ENCODE measurements at places on chromosomes 7 and 10.
A peak's percentile ranks its signal among the peaks of the same experiment; 100 is the strongest.

GRCh38 chr7:691361-692045, 35.0 kb upstream of the DNAAF5 start:
- H3K27me3 ChIP-seq = no peaks in the 10 kb centered on the region
- H3K4me1 ChIP-seq = no peaks in the 10 kb centered on the region
- no peaks in the 10 kb centered on the region for H3K36me3 ChIP-seq

- DNase-seq = no peak
- H3K36me3 ChIP-seq = no peaks in the 10 kb centered on the region
- H3K27ac ChIP-seq = no peak overlapping the region
- no peaks in the 10 kb centered on the region for H3K4me1 ChIP-seq
Observed at GRCh38 chr7:104395162-104395561, 66.8 kb downstream of the LHFPL3 start.

- no peaks in the 10 kb centered on the region for H3K27me3 ChIP-seq
- DNase-seq = no peak
- H3K36me3 ChIP-seq = no peaks in the 10 kb centered on the region
- H3K4me3 ChIP-seq = no peak overlapping the region
- no peak overlapping the region for H3K27ac ChIP-seq
Observed at GRCh38 chr7:73749931-73750776, 11.6 kb upstream of the ABHD11 start.

DNA sequence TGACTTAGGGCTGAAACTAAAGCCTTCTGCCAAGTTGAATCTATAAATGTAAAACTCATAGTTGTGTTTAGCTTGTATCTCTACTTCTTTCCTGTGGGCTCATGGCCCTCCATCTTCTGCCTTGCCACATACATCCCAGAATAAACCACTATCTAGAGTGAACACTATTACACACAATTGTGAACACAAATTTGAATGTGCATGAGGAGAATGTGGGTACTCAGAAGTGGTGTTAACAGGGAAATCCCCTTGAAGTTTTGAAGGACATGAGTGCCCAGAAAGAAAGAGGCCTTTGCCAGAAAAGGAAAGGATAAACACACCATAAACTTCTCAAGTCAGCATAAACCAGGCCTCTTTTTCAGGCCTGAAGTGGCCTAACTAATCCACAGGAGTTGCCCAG, 20.2 kb upstream of the CCNJ start:
- no peak overlapping the region for H3K4me3 ChIP-seq
- no peak overlapping the region for H3K27ac ChIP-seq
- H3K27me3 ChIP-seq = no peaks in the 10 kb centered on the region
- H3K36me3 ChIP-seq = no peaks in the 10 kb centered on the region
- no peak for DNase-seq

DNA sequence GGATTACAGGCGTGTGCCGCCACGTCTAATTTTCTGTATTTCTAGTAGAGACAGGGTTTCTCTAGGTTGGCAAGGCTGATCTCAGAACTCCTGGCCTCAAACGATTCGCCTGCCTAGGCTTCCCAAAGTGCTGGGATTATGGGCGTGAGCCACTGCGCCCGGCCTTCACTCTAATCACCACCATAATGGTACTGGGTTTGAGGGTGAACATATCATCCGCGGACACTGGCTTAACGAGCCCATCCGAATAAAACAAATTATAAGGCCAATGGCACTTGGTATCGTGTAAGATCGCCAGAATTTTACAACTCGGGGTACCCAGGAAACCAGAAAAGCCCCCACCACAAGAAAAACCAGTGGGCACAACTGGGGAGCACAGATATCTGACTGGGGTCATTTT, 580 bp downstream of the FAM200A start:
- peaks cover 28% of the 10 kb centered on the region for H3K4me1 ChIP-seq
- peak overlapping the region; percentile 88 for H3K4me3 ChIP-seq
- no peak for DNase-seq
- H3K36me3 ChIP-seq = peaks cover 4% of the 10 kb centered on the region
- H3K27me3 ChIP-seq = no peaks in the 10 kb centered on the region

DNA sequence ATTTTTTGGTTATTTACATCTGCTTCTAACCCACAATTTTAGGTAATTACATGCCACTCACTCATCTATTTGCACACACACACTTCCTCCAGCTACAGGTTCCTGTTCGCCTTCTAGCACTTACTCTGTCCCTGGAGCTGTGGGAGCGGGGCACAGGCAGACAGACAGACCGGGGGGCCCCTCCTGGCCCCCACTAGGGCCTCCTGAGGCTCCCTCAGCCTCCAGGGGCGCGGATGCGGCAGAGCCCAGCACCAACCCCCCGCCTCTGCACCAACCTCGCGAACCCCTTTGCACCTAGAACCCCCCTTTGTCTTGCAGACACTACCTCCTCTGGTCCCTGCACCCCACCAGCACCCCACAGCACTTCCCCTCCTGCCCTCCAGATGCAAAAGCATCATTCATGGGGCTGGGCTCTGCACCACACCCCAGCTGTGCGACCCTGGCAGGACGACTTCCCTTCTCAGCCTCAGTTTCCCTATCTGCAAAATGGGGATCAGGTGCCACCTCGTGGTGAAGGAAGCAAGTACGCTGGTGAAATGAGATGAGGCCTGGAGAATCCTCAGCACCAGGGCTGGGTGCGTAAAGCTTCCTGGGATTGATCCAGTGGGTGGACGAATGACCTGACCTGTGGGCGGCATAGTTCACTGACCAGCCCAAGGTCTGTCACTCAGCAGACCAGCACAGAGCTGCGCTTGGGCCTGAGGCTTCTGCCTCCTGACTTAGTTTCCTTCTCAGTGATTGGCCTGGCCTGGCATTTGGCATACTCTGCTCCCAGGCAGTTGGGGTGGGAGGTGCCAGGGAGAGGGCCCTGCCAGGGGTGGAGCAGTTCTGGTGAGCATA, 37.9 kb downstream of the ELFN1 start:
- no peak overlapping the region for H3K4me3 ChIP-seq
- H3K27me3 ChIP-seq = peaks cover 7% of the 10 kb centered on the region
- H3K4me1 ChIP-seq = no peaks in the 10 kb centered on the region
- no peaks in the 10 kb centered on the region for H3K36me3 ChIP-seq
- no peak overlapping the region for H3K27ac ChIP-seq

DNA sequence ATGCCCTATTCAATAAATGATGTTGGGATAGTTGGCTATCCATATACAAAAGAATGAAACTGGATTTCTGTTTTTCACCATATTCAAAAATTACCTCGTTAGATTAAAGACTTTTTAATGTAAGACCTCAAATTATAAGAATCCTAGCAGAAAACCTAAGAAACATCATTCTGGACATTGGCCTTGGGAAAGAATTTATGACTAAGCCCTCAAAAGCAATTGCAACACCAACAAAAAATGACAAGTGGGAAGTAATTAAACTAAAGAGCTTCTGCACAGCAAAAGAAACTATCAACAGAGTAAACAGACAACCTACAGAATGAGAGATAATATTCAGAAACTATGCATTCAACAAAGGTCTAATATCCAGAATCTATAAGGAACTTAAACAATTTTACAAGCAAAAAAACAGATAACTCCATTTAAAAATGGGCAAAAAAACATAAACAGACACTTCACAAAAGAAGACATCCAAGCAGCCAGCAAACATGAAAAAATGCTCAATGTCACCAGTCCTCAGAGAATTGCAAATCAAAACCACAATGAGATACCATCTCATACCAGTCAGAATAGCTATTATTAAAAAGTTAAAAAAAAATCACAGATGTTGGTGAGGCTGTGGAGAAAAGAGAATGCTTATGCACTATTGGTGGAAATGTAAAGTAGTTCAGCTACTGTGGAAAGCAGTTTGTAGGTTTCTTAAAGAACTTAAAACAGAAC, 309.8 kb downstream of the AHR start:
- H3K27me3 ChIP-seq = no peaks in the 10 kb centered on the region
- DNase-seq = no peak
- H3K36me3 ChIP-seq = no peaks in the 10 kb centered on the region
- peak overlapping the region; percentile 29 for H3K27ac ChIP-seq
- no peaks in the 10 kb centered on the region for H3K4me1 ChIP-seq

- H3K36me3 ChIP-seq = no peaks in the 10 kb centered on the region
- DNase-seq = no peak
- H3K27me3 ChIP-seq = no peaks in the 10 kb centered on the region
- H3K4me3 ChIP-seq = no peak overlapping the region
- H3K27ac ChIP-seq = no peak overlapping the region
Observed at GRCh38 chr7:98398567-98399372, 2.1 kb downstream of the BAIAP2L1 start.

- peaks cover 30% of the 10 kb centered on the region for H3K4me1 ChIP-seq
- no peak overlapping the region for H3K27ac ChIP-seq
- H3K36me3 ChIP-seq = no peaks in the 10 kb centered on the region
Observed at GRCh38 chr10:3474266-3474665, 301.7 kb upstream of the PITRM1 start.

DNA sequence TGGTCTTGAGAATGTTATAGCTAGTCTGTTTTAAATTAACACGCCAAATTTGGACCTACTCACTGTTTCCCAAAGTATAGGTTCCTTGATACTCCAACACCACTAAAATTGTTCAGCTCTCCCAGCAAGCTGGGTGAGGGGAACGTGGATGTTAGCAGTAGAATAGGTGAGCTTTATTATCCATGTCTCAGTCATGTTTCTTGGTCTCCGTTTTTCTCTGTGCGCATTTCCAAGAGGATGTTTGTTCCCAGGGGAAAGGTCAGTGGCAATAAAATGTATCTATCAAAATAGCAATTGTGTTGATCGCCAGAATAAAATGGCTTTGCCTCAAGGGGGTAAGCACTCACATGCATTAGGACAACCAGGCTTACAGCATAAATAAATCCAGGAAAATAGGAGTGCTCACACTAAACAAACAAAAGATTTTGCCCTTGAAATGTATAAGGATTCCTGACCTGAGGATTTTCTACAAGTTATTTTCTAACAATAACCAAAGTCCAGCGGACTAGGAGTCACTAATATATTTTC, 187.0 kb upstream of the C7orf33 start:
- DNase-seq = no peak
- H3K27ac ChIP-seq = no peak overlapping the region
- H3K4me1 ChIP-seq = no peaks in the 10 kb centered on the region
- no peak overlapping the region for H3K4me3 ChIP-seq

- DNase-seq = no peak
- H3K27me3 ChIP-seq = peaks cover 21% of the 10 kb centered on the region
- no peaks in the 10 kb centered on the region for H3K4me1 ChIP-seq
- H3K4me3 ChIP-seq = no peak overlapping the region
Observed at GRCh38 chr10:14184841-14185315, 145.8 kb downstream of the FRMD4A start.

- H3K36me3 ChIP-seq = no peaks in the 10 kb centered on the region
- no peak overlapping the region for H3K4me3 ChIP-seq
- H3K27me3 ChIP-seq = peaks cover 3% of the 10 kb centered on the region
Observed at GRCh38 chr7:150927956-150928344, 50.2 kb downstream of the KCNH2 start.

DNA sequence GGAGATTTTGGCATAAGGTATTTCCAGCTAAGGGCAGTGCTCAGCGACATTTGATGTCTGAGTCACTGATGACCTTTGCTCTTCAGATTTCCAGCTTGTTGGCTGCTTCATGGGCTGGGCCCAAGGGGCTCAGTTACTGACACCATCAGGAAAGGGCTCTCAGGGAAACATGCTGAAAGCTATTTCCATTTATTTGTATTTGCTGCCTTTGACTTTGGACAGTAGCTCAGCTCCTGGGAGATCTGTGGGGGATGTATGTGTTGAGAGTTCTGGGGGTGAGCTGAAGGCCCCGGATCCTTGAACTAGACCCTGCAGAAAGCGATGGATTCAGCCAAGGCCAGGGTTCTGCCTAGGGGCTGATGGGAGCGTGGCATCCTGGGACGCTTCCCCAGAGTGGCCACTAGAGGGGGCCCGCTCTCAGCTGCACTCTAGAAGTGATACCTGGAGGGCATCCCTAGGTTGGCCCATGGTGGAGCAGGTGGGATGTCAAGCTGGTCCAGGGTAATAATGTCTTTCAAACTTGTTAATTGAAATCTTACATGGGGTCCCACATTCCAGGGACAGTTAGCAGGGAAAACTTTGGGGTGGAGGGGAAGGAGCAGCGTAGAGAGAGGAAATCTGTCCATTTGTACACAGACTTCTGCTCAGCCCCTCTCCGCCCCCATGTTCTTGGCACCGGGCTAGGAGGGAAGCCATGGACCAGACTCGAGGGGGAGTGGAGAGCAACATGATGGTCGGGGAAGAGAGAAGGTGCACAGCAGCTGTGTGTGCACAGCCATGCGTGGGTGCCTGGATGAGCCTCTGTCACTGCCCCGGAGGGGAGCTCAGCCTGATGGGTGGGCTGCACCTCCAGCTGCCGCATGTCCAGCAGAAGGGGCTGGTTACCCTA, 3.0 kb upstream of the BTBD16 start:
- H3K27me3 ChIP-seq = no peaks in the 10 kb centered on the region
- H3K27ac ChIP-seq = no peak overlapping the region
- peaks cover 9% of the 10 kb centered on the region for H3K36me3 ChIP-seq
- no peak for DNase-seq

GRCh38 chr7:13641714-13642113, 347.8 kb downstream of the ETV1 start:
- H3K36me3 ChIP-seq = no peaks in the 10 kb centered on the region
- no peak overlapping the region for H3K27ac ChIP-seq
- DNase-seq = no peak

- no peaks in the 10 kb centered on the region for H3K27me3 ChIP-seq
- no peak for DNase-seq
- H3K4me3 ChIP-seq = no peak overlapping the region
- no peaks in the 10 kb centered on the region for H3K36me3 ChIP-seq
Observed at GRCh38 chr7:142006577-142006976, 10.9 kb downstream of the MGAM start.

- no peak within 1 kb of the TSS for H3K4me3 ChIP-seq
- no peak within 1 kb of the TSS for H3K27ac ChIP-seq
- no peaks in the 10 kb centered on the region for H3K36me3 ChIP-seq
- no peak for DNase-seq
- peaks cover 18% of the 10 kb centered on the region for H3K27me3 ChIP-seq
Observed at GRCh38 chr7:101629171-101629570, at the start of gene MYL10. MYL10 (minus strand) TSS chr7:101629296; CDS start chr7:101629118, 178 bp downstream.

- no peak overlapping the region for H3K27ac ChIP-seq
- no peak for DNase-seq
- no peak overlapping the region for H3K4me3 ChIP-seq
- no peaks in the 10 kb centered on the region for H3K36me3 ChIP-seq
- no peaks in the 10 kb centered on the region for H3K27me3 ChIP-seq
Observed at GRCh38 chr10:31623466-31623865, 304.4 kb downstream of the ZEB1 start.

DNA sequence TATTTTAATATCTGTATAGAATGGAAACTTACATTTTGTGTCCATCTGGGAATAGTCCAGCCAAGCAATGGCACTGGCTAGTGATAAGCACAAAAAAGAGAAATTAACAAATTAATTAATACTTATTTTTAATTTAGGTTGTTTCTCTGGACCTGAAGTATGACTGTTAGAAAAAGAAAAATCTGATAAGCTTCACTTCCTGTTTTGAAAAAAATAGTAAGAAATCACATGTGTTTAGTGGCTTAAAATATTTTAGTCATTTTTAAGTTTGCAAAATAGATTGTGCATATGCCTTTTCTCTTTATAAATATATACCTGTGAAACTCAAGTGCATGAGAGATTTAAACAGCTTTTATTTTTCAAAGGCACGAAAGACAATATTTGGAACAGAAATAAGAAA, 50.1 kb upstream of the CREB5 start:
- no peaks in the 10 kb centered on the region for H3K27me3 ChIP-seq
- DNase-seq = no peak
- no peak overlapping the region for H3K4me3 ChIP-seq
- H3K4me1 ChIP-seq = no peaks in the 10 kb centered on the region

GRCh38 chr7:97006055-97006815, 882 bp downstream of the DLX6 start:
- H3K27me3 ChIP-seq = peaks cover 14% of the 10 kb centered on the region
- peaks cover 5% of the 10 kb centered on the region for H3K4me1 ChIP-seq
- no peak overlapping the region for H3K27ac ChIP-seq
- H3K36me3 ChIP-seq = no peaks in the 10 kb centered on the region

- peak overlapping the region; percentile 53 for H3K27ac ChIP-seq
- H3K27me3 ChIP-seq = no peaks in the 10 kb centered on the region
- peaks cover 36% of the 10 kb centered on the region for H3K4me1 ChIP-seq
- H3K4me3 ChIP-seq = no peak overlapping the region
- DNase-seq = no peak
Observed at GRCh38 chr10:94042001-94042833, 48.5 kb downstream of the PLCE1 start.

Data from tibial nerve (tissue), 4 donors.